GM23338 (cell line): ENCODE measurements at places on chromosomes 3 and 15. TPM values are rescaled to one million over a fixed set of nuclear protein-coding genes. Genes with fewer than 3 reads are reported as not detected.
A peak's percentile ranks its signal among the peaks of the same experiment; 100 is the strongest.

DNA sequence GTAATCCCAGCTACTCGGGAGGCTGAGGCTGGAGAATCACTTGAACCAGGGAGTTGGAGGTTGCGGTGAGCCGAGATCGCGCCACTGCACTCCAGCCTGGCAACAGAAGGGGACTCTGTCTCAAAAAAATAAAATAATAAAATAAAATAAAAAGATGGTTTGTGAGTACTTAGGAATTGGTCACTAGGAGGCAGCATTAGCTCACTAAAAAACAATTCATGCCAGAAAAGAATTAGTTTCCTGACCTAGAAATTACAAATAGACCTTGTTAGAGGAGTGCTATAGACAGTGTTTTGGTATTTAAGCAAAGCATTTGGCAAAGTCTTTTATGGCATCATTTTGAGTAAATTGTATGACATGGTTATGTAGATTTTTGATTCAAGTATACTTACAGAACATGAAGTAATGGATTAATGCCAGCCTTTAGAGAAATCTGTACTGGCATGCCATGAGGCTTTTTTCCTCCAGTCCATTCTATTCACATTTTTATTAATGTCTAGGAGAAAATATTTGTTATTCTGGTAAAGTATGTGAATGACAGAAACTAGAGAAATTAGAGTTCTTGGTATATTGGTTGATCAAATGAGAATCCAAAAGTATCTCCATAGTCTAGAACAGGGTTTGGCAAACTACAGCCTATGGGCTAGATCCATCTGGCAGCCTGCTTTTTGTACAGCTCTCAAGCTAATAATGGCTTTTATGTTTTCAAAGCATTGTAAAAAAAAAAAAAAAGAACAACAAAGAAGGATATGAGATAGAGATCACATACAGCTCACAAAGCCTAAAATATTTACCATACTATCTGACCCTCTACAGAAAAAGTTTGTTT is 81.6 kb downstream of the LRRC49 start:
- DNase-seq = peak; percentile 67

DNA sequence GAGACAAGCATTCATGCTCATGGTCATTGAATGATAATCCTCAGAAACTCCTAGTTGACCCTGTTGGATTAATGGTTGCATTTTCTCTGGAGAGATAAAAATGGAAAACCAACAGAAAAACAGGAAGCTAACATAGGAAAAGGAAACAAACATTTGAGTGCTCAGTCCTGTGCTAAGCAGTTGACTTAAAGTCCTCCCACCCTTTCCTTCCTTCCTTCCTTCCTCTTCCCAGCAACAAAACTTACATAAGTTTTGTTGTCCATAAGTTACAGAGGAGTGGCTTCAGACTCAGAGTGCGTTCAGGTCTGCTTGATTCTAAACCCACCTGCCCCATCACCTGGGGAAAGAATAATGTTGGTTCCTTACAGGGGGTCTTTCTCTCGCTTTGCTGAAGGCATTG is 163.8 kb upstream of the RGMA start:
- no peak for DNase-seq

Gene ASB14
- 0.08 TPM in 1 of 2 replicates, not detected in the other for total RNA-seq

DNA sequence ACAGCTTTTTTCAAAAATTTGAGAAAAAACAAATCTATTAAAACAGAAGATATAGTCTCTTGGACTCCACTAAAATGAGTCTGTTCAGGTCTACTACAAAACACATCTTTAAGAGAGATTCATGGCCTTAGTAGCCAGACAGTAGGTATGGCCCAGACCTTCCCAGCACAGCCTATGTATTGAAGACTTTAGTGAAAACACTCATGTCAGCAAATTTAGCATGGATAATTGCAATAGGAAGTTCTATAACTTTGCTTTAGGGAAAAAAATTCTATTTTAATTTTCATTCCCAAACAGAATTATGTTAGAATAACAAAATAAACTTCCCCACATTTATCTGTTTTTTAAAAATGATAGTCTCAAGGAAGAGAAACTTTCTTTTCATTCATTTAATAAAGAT is 976.6 kb downstream of the FHIT start:
- no peak for DNase-seq

DNA sequence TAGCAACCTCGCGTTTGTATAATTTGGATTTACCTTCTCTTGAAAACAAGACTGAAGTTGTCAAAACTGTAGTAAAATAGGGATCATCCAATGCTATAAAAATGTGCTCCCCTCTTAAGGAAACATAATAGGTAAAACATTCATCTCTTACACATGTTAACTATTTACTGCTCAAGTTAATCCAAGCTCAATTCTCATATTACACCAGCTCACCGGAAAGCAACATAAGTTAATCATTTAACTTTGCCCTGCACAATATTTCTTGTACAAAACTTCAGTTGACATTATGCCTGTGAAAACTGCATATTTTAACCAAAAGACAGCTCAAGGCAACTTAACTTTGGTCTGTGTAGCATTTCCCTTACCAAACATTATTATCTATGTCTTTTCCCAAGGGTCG is 634.2 kb downstream of the NAALADL2 start:
- no peak for DNase-seq

GRCh38 chr3:190855151-190855550 is 7.3 kb downstream of the GMNC start:
- DNase-seq = peak; percentile 85
